ENCODE measurements at places on chromosomes 4 and X.

- no peak for DNase-seq
Measured at GRCh38 chr4:20356565-20356964, 104.9 kb downstream of the SLIT2 start.

DNA sequence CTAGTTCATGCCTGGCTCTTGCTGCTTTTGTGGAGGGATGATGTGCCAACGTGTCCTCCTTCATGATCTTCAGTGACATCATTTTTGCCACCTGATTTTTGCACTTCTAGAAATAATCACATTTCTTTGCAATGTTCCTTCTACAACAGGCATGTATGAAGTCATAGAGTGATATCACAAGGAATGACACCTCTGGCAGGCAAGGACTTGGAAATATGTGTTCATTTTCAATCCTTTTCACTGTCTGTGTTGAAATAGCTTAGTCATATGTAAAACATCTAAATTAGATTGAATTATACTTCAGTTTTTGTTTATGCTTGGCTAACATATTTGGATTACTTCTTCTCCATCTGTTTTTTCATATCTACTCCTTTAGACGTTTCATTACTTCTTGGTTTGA is 221.2 kb upstream of the STK26 start:
- DNase-seq: no peak

DNA sequence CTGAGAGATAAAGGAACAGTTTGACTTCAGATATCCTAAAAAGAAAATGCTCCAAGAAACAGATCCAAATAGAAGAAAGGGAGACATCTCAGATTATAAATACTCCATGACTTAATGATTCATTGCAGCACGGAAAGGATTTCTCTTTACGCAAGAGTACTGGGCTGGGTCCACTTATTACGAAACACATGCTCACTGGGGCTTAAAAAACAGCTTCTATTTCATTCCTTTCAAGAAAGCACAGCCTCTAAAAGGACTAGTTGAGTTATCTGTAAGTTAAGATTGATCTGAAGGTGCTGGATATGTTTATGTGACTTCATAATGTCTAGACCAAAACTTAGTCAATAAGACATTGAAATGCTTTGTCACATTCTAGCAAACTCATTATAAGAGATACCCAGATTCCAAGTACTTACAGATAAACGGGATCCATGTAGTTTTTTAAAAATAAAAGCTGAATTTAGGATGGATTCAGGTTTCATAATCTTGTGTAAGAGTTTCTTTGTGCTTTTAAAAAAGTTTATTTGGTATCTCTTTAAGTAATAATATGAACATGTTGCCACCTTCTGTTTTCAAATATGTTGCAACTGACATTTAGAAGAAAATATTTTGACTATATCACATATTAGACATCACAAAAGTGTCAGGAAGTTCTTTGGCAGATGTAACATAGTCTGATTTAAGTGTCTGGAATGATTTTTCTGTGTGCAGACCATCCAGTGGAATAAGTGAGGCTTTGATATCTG is 109.5 kb upstream of the MYOZ2 start:
- DNase-seq: no peak

DNA sequence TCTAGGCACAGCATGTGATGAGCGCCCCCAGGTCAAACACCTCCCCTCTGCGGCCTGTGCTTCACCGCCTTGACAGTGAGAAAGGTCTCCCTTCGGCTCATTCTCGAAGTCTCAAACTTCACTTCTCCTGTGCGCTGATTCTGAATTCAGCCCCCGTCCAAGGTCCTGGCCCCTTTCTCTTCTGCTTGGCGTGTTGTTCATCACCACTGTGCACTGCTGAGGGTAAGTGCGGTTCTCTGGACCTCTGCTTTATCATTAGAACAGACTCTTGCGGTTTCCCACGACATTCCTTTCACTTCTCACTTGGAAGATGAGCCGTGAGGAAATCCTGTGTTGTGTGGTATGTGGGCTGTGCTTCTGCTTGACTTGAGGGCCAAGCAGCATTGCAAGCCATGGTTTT is 11.9 kb downstream of the HTT-AS start:
- no peak for DNase-seq
